ENCODE measurements at places on chromosomes 2 and 18. TPM values are rescaled to one million over a fixed set of nuclear protein-coding genes. Genes with fewer than 3 reads are reported as not detected.

DNA sequence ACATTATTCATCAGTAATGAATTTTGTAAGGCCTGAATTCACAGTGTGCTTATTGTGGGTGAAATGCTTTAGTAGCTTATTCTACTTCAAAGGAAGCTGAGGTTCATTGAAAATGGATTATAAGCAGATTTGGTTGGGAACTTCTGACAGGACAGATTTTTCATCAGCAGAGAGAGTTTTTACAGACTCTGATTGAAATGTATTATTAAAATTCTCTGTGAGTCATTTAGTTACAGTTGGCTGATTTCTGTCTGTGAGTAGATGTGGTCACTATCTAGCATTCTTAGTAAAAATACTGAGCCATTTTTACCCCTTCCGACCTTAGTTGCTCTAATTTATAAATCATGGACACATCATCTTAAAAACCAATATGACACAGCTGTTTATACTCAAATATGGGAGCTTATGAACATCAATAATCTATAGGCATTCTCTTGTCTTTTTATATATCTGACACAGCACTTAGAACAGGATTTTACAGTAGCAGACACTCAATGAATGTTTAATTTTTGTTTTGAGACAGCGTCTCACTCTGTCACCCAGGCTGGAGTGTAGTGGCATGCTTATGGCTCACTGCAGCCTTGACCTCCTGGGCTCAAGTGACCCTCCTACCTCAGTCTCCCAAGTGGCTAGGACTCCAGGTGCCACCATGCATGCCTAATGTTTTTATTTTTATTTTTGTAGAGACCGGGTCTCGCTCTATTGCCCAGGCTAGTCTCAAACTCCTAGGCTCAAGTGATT, 239.6 kb downstream of the BABAM2 start:
- DNase-seq = peak; percentile 55

- DNase-seq = peak; percentile 14
Measured at GRCh38 chr2:29920631-29921559, 491 bp downstream of the ALK start.

- DNase-seq = peak; percentile 63
Measured at GRCh38 chr18:32714571-32715148, 58.2 kb downstream of the KLHL14 start.

DNA sequence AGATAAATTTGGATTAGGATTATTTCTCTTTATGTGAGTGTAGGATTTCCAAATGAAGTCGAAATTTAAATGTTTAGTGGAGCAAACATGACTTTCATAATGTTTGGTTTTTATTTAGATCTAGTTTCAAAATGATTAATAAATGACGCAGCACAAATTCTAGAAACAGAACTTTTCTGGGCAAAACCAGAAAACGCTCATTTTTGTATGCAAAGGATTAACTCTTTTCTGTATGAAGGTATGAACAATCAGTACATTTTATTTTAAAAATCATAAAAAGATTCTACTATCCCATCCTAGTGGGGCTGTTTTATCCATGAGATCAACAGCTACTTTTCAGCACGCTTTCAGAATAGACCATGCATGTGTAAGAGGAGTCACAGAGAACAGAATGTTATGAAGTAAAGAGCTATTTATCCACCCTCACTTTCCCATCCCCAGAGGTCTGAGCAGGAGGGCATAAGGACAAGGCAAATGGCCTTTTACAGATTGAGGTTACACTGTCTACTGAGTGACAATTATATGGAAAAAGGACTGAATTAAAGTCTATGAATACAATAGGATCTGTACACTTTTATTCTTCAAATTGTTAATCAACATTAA, 270.8 kb downstream of the ZEB2 start:
- DNase-seq = no peak

GRCh38 chr2:113211226-113212105, 37.7 kb downstream of the PSD4 start:
- DNase-seq = peak; percentile 54

GRCh38 chr2:71864085-71864484, 283.6 kb downstream of the CYP26B1 start:
- DNase-seq = no peak

GRCh38 chr2:106516436-106516835, 29.3 kb downstream of the CD8B2 start:
- no peak for DNase-seq

DNA sequence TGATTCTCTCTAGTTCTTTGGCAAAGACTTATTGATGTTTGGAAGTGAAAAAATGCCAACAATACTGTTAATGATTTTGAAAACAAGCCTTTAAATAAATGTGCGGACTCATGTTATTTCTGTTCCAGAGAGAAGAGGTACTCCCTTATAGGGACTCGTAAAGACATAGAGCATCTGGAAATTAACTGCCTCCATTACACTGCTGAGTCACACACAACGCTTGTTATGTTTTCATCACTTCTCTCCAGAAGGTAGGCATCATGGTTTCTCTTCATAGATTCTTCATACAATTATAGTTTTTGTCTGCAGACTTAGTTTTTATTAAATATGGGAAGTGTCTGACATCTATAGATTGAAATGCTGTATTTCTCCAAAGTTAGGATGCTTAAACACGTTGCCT, 302.5 kb upstream of the EPC2 start:
- DNase-seq = no peak

DNA sequence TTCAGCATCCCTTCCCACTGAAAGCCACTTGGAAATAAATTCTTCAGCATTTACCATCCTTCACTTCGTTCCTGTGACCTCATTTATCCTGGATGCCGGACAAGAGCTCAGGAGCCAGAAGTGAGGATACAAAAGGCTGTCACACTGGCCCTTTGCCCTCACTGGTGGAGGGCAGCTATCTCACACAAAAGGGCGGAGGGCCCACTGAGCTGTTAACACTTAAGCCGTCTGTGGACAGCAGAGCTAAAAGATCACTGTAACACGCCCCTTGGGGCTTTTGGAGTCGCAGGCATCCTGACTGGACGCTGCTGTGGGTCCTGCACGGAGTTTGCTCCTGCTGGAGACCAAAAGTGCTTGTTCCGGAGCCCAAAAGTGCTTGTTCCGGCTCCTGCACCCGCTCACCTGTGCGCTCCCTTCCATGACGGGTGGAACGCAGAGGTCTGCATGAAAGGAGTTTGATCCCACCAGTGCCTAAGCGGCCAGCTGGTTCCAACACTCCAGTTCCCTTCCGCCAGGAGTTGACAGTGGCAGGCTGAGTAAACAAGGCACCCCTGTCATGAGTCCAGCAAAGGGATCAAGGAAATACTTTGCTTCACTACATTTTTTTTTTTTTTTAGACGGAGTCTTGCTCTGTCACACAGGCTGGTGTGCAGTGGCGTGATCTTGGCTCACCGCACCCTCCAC, 572.0 kb upstream of the LINC00305 start:
- DNase-seq = no peak

DNA sequence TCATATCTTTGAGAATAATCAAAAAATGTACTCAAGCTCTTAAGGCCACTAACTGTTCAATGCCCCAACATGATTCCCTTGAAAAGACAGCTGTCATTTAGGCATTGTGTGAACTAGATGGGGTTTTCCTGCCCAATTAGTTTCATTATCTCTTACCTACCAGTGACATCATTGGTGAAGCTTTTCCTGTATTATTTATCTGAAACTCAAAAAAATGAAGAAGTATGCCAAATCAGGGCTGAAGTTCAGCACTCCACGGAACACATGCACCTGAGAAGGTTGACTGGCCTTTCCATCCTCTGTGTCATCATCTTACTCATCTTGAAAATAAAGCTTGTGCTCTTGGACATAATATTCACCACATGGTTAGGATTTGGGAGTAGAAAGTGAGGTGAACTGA, 126.4 kb downstream of the TXNL1 start:
- DNase-seq = no peak

DNA sequence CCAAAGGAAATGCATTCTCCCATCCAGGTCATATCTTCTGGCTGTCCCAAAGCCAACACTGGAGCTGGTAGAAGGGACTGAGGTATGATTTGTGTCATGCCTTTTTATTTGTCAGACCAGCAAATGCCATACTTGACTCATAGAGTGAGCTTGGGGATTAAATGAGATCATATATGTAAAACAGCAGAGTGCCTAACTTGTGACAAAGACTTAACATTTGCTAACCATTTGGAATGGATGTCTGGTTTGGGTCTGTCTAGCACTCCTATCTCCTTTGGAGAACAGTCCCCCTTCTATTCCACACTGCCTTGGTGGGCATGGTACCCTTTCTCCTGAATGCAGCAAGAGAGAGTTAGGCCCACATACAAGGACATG, 128.5 kb upstream of the LGALSL start:
- no peak for DNase-seq

- no peak for DNase-seq
Measured at GRCh38 chr2:239231231-239232194, 169.3 kb downstream of the HDAC4 start.

DNA sequence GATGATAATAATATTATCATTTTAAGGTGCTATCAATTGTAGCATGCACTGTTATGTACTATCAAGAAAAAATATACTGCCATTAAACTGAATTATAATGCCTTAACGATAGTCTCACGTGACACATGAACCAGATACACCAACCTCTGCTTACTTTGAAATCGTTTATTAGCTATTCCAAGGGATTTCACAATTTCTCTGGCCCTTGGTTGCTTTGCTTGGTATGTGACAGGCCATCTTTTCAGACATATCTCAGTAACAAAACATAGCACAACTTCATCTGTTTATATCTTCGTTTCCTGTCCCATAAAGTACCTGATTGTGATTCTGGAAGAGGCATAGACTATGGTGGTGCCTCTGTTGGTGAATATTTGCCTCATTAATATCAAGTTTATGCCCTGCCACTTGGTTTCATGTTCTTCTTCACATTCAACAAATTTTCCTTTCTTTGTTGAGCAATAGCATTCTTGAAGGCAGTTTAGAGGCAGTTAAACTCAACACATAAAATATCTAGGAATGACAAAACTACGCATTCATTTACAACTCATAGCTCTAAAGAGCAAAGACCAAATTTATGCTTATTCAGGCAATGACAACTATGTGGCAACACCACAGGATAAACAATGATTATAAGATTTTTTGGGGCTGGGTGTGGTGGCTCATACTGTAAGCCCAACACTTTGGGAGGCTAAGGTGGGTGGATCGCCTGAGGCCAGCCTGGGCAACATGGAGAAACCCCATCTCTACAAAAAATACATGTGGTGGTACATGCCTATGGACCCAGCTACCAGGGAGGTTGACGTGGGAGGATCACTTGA, 84.3 kb downstream of the MCFD2 start:
- DNase-seq = no peak

The TMEM182 gene
- 2.3 TPM for total RNA-seq

The RAX gene
- total RNA-seq = not detected

The DSG2 gene
- 61.3 TPM for total RNA-seq

The MEP1B gene
- total RNA-seq = not detected

The LYG2 gene
- total RNA-seq = not detected

All from thyroid gland (tissue), 4 donors.